ENCODE measurements at places on chromosomes 16 and 17. TPM values are rescaled to one million over a fixed set of nuclear protein-coding genes. Genes with fewer than 3 reads are reported as not detected.

DNA sequence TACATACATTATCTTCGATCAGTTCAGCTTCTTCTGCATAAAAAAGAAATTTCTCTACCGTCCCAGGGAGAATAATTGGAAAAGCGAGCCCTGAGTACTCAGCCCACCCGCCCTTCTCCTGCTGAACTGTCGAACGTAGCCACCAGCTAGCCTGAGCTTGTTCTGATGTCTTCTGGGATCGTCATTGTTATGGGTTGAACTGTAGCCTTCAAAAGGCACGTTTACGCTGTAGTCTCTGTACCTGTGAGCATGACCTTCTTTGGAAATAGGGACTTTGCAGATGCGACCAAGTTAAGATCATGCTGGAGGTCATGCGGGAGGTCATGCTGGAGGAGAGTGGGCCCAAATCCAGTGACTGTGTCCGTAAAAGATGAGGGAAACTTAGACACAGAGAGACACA lies 86.2 kb downstream of the CMIP start:
- DNase-seq, result no peak

- no peak for DNase-seq
These were observed 71.6 kb downstream of the GPR139 start for GRCh38 chr16:20001856-20002707.

- no peak for DNase-seq
These were observed 11.1 kb downstream of the CRYBA1 start for GRCh38 chr17:29257756-29258155.

GRCh38 chr17:50848039-50848438 lies 12.7 kb downstream of the WFIKKN2 start:
- no peak for DNase-seq

- no peak for DNase-seq
These were observed 749.0 kb upstream of the SOX9 start for GRCh38 chr17:71371809-71372208.

The ABCC6 gene
- 1.4 TPM for total RNA-seq

All from kidney epithelial cell (primary cell).